ENCODE measurements at places on chromosomes 5 and 9.

DNA sequence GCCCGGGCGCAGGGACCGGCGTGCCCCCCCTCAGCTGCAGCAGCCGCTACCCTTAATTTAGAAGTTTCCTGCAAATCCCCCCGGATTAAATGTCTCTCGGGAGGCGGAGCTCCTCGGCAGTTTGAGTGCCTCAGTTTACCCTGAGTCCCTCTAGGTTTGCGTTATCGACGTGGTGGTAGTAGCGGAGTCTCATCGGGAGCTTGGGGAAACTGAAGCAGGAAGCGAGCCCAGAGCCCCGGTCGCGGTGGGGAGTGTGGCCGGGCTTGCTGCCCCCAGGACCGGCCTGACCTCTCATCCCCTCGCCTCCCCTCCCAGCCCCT lies 529 bp upstream of the TPM2 start:
- no peak for DNase-seq

GRCh38 chr5:133730346-133730745 lies 118.0 kb upstream of the FSTL4 start:
- DNase-seq, result no peak

DNA sequence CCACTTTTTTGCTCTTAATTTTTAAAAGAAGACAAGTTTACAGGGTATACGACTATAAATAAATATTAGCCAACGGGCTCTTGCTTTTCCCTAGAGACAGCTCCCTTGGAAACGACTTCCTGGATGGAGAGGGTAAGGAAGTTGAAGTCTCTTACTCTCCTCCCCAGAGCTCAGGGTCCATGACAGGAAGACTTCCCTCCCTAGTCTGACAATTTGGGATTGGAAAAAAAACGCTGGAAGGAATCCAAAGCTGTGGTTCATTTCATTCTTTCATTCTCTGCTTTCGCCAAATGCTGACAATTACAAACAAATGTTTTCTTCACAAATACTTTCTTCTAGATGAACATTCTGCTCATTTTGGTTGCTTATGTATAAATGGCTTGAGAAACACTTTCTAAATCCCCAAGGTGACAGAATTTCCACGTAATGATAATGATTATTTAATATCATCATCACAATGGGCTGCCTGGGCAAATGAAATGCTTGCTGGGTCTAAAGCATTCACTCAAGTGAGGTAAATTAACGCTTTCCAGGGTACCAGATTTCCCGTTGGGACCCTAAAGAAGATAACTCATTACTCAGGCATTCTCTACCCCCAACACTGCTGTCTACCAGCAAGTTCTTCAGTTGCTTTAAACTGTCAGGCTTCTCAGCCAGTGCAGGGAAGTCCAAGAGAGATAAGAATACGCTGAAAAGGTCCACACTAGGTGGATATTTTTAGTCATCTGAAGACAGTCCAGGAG lies 139.8 kb upstream of the SLC30A5 start:
- no peak for DNase-seq

DNA sequence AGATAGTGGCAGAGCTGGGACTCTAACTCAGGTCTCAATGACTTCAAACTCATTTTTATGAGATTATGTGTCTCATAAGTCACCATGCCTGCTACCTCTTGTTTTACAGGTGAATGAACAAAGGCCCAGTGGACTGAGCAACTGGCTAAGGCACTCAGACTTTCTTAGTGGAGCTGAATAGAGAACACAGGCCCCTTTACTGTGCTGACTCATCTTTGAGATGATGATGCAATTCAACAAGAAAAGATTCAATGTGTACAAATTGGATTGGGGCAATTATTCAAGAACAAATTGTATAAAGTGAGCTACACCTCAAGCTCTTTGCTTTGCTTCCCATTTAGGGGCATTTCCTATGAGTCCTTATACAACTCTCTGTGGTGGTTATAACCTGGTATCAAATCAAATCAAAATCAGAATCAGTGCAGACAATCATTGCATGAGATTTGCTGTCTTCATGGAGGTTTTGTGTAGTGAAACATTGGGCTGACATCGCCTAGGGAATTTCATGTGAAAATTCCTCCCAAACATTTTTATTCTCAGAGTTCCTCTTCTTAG lies 84.3 kb upstream of the PPP2R2B start:
- no peak for DNase-seq

DNA sequence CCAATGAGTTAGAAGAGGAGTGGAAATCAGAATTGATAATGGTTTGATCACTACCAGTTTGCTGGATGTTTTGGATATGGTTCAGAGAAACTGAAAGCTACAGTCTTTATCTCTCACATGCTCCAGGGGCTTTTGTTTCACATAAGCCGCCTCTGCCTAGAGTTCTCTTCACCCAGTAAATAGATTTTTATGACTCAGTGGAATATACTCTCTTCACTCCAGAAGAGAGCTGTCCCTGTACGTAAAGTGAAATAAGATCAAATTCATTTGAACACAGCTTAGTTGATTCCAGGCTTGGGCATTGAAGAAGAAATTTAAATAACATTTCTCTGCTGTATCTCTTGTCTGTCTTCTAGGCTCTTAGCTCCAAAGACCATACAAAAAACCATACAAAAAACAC lies 184.9 kb downstream of the TRPM3 start:
- no peak for DNase-seq

DNA sequence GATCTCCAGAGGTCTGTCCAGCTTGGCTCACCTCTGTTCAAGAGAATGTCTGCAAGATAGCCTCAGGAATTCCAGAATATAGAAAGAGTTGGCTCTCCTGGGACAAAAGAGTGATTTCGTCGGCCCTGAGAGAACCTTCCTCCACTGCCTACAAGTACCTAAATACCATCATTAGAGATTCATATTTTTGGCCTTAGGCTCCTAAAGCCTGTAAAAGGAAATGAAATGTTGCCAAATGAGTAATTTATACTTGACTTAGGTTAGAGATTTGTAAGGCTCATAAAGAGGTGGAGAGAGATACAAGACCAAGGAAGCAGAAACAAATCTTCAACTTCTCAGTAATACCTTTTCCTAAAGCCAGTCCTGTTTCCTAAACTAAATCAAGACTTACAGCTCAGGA lies 146.2 kb downstream of the CCDC192 start:
- DNase-seq, result no peak

All from stimulated activated CD4-positive, alpha-beta T cell treated with anti-CD3 and anti-CD28 coated beads, Interleukin-4, amount 100 ng/mL, for 1 hour (primary cell).